ENCODE measurements at places on chromosomes 7 and 10.

DNA sequence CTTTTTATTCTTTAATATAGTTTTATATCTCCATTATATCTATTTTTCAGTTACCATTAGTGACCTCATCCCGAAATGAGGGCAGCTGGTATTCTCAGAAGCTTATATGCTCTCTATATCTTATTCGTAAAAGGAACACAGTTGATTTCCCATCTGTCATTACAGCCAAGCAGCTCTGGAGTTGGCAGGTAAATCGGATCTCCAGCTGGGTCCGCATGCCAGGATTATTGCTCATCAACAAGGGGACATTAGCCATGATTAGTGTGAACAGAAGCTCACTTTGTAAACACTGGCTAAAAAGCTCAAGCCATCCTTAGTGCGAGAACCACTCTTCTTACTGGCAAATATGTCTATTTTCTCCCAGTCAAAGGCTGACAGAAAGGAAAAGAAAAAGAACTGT lies 180.3 kb downstream of the NPSR1 start:
- DNase-seq, result no peak

GRCh38 chr10:60315311-60315710 lies 74.4 kb downstream of the ANK3 start:
- DNase-seq, result no peak

- peak; percentile 59 for DNase-seq
These were observed 33.3 kb upstream of the EBLN1 start for GRCh38 chr10:22250897-22251660.

DNA sequence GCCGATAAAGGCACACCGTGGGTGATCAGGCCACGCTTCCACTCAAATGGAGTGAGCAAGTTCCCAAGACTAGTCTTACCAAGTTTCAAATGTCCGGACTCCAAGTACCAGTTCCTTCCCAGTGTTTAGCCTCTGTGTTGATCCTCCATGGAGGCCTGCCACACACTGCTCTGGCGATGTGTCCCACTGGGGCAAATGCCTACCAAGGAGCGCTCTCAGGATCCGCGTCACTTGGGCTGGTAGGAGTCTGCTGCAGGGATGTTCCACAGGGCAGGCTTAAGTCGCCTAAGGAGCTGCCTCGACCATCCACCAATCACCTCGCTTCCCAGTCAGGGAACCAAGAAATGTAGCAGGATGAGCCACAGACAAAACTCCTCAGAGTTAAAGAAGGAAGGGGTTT lies 17.4 kb upstream of the MRLN start:
- DNase-seq, result no peak

GRCh38 chr10:126533644-126534043 lies 136.8 kb downstream of the C10orf90 start:
- DNase-seq, result no peak

DNA sequence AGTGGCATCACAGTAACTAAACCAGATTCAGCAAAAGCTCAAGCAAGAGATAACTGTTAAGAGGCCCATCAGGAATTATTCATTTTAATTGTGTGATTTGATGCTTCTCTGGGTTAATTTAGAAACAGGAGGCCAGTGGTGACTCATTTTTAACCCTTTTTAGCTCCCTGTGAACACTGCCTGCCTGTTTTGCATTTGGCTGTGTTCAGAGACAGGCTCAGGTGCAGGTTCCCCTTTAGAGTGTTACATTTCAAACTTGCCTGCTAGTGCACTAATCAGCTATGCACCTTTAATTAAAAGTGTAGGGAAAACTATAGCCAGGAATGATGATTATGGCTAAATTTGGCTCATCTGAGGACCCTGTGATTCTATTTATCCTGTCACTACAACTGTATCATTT lies 6.5 kb downstream of the STAMBPL1 start:
- no peak for DNase-seq

- peak; percentile 51 for DNase-seq
These were observed 75.1 kb upstream of the SP4 start for GRCh38 chr7:21352540-21353387.

DNA sequence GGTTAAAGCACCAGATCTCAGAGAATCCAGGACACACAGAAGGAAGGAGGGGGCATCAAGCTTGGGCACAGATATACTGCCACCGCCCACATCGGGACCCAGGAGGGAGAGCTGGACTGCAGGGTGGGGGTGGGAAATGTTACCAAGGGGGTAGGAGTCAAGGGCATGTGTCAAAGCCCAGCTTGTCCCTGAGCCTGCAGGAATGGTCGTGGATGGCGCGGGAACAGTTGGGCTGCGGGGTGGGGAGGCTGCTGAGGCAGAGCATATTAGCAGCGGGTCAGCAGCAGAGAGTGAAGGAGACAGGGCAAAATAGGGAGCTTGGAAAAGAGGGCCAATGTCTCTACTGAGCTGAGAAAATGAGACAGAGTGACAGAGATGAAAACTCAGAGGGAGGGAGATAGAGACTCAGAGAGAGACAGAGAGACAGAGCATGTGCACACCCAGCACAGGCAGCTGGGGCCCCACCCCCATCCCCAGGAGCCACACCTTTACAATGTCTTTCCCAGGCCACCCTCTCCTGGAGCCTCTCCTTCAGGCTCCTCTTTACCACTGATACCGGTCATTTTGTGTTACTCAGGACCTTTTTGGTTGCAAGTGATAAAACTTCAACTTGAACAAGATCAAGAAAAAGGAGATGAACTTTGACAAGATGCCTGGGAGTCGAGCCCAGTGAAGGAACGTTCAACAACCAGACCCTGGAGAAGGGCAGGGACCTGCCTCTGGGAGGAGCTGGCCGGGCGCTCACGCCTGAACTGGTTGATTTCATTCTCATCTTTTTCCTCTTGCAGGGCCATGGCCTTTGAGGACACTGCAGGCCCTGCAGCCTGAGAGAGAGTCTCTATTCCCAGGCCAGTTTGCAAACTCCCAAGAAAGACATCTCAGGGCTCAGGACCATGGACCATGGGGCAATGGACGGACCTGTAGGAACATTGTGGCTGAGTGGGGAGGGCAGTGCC lies 50.0 kb downstream of the AOC1 start:
- DNase-seq, result no peak

- no peak for DNase-seq
These were observed 31.8 kb upstream of the GARS1 start for GRCh38 chr7:30562909-30563308.

DNA sequence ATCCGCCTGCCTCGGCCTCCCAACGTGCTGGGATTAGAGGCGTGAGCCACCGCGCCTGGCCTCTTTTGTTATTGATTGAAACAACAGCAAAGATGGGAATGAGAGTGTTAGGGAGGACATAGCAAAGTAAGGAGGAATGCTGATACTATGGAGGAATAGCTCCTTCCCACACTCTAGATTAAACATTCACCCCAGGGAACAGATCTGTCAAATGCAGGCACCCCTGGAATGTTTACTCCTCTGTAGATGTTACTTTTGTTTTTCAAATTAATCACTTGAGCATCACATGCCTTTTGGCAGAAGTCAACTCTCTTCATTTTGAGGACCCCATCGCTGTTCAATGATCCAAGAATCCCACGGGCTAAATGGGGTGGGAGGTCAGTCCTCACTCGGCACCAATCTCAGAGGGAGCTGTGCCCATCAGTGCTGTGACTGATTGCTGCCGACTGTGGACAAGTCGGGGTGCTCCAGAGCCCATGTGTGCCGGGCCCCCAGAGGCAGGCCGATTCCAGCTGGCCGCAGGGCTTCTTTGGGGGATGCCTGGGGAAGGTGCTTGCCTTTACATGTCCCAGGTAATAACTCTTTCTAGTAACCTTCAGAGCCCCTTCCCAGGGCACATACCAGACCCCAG lies 10.2 kb upstream of the COBL start:
- no peak for DNase-seq

DNA sequence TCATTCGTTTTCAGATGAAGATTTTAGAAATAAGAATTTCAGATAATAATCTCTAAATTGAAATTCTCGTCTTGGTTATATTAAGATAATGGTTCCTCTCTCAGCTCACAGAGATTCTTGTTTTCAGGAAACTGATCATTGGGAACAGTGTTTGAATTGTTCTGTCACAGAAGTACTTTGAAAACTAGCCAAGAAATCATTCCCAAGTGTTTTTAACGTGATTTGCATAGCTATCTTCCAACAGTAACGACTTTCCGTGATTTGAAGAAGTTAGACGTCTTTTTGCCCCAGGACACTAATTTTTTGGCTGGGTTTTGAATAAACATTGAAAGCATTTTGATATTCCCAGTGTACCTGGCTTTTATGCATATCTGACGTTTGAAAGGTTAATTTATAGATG lies 116.0 kb downstream of the CDCA7L start:
- DNase-seq, result peak; percentile 17

- DNase-seq, result no peak
These were observed 45.8 kb downstream of the NRF1 start for GRCh38 chr7:129657363-129657762.

- no peak for DNase-seq
These were observed 138.4 kb upstream of the MDFIC start for GRCh38 chr7:114783508-114783907.

- DNase-seq, result no peak
These were observed 282.4 kb downstream of the ADARB2 start for GRCh38 chr10:1454951-1455350.

- DNase-seq, result no peak
These were observed 69.4 kb downstream of the DNAJB6 start for GRCh38 chr7:157405914-157406810.

DNA sequence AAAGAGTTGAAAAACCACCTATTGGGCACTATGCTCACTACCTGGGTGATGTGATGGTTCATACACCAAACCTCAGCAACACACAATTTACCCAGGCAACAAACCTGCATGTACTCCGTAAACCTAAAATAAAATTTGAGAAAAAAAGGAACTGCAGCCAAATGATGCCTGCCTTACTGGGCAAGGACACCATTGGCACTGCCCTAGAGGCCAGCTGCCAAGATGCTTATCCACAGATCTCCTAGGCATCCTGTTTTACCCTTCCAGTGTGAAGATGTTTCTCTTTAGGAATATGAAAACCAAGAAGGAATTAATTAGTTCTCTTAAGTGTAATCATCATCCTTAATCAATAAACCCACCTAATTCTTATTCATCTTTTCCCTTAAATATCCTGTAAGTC lies 133.4 kb downstream of the ABCA13 start:
- no peak for DNase-seq

GRCh38 chr7:155206318-155207020 lies 91.2 kb upstream of the INSIG1 start:
- DNase-seq, result peak; percentile 54

GRCh38 chr10:14235566-14236195 lies 95.0 kb downstream of the FRMD4A start:
- no peak for DNase-seq

DNA sequence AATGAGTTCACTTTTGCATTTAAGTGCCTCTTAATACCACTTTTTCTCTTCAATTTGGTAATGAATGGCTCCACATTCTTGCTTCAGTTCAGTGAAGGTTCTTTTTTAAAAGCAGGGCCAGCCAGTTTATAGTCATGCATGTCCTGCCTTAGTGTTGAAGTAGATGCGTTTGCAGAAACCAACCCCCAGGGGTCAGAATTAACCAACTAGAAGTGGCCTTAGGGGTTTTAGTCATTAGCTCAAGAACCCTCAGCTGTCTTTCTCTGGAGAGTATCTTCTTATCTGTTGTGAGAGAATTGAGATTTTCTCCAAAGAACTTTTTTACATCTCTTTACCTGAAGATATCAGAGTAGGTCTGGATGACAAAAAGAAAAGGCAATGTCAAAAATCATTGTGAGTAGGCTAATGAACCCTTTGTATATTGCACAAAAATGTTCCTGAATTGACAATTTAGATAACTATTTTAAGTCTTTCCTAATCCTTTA lies 82.2 kb downstream of the PIK3CG start:
- DNase-seq, result peak; percentile 47

GRCh38 chr10:92967641-92968040 lies 93.0 kb upstream of the CYP26C1 start:
- no peak for DNase-seq

GRCh38 chr7:88455696-88456095 lies 149.0 kb upstream of the STEAP4 start:
- DNase-seq, result no peak

DNA sequence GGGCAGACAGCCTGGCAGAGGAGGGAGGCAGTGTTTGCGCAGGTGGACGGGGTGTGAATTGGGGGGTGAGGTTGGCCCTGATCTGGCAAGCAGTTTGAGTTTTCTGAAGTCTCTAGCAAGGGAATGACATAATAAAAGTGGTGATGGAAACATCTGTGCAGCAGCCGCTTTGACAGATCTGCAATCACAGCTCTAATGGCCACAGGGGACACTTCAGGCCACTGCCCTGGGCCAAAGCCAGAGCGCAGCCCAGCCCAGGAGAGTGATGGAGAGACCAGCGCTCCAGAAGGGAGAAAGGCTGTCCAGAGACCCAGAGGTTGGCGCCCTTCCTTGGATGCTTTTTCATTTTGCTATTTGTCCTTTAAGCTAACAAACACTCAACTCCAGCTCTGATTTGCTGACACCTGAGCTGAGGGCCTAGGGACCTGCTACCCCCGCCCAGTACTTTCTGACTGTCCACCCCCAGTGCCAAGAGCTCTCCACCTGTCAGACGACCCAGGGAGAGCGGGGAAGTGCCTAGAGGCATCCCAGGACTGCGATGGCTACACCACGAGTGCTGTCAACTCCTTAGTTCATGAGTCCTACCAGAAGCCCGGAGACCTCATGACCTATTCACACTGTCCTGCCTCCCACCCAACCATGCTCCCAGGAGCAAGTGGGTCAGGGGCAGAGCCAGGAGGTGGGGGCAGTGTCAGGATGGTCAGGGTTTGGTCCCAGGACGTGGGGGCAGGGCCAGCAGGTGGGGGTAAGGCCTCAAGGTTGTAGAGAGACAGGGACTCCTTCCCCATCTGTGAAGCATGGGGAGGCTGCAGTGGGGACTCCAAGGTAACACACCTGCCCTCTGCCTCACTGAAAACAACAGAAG lies 112.6 kb downstream of the PRKAG2 start:
- no peak for DNase-seq
